ENCODE measurements at places on chromosomes 2 and 18.

- no peak for DNase-seq
Observed at GRCh38 chr2:220575963-220576362, 948.5 kb downstream of the SLC4A3 start.

- DNase-seq = no peak
Observed at GRCh38 chr2:150781142-150781541, 293.7 kb upstream of the RND3 start.

DNA sequence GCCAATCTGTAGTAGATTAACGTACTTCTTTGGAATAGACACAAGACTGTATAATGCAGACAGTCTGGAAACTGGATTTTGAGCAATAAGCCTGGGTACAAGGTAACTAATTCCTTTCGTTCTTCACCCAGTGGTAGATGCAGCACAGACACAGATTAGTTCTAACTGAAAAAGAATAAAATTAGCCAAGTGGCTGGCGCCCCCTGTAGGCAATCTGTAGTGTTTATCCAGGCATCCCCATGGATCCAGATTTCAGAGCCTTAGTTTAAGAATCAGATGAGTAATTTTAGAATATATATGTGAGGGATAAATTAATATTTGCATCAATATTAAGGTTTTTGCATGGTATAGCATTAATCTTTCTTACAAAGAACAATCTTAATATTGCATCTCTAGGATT is 563.9 kb downstream of the DCC start:
- no peak for DNase-seq

- DNase-seq = no peak
Observed at GRCh38 chr2:67318993-67319481, 78.1 kb upstream of the ETAA1 start.

- DNase-seq = no peak
Observed at GRCh38 chr2:99695944-99696253, 206.1 kb upstream of the REV1 start.

GRCh38 chr2:37418956-37419355 is 74.5 kb downstream of the QPCT start:
- DNase-seq = no peak

DNA sequence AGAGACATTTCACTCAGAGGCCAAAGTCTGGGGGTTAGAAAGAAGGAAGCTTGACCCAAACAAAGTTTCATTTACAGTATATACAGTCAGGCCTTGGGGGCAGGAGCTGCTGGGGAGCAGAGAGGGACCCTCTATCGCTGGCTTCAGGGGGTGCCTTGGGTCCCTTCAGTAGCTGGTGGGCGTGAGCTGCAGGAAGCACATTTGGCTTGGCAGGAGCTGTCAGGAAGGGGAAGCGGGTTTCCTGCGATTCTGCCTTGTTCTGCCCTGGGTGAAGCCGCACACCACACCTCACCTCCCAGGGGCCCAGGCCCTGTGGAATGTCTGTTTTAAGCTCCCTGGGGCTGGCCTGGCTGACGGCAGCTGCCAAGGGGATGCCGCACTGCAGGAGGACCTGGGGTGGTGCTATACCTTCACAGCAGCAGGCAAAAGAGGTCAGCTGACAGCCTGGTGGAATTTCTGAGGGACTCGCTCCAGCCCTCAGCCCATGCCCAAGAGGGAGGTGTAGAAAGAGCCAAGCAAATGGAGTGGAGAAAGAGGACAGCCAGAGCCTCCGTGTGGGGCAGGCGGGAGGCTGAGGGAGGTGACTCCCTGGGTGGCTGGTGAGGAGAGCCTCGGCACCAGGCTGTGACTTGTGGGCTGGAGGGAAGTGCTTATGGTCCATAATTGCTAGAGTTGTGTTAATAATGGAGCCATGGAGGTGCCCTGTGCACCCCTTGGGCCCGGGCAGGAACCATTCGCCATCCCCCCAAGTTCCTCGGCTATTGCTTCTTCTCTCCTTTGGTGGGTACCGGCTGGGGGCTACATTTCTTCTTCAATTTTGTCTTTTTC is 43.9 kb downstream of the PSD4 start:
- no peak for DNase-seq

DNA sequence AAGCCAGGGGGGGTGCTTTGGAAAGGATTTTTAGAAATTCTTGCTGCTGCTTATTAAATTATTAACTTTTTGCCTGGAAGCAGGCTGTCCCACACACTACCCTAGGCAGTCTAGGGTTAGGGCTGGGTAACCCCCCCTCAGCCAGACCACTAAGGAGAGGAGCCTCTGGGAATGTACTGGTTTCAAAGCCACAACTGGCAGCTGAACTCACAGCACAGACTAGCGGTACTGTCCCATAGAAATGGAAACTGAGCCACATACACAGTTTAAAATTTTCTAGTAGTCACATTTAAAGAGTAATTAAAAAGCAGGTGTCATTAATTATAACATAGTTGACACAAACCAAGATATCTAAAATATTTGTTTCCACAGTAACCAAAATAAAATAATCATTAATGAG is 50.1 kb downstream of the SPRED2 start:
- no peak for DNase-seq

DNA sequence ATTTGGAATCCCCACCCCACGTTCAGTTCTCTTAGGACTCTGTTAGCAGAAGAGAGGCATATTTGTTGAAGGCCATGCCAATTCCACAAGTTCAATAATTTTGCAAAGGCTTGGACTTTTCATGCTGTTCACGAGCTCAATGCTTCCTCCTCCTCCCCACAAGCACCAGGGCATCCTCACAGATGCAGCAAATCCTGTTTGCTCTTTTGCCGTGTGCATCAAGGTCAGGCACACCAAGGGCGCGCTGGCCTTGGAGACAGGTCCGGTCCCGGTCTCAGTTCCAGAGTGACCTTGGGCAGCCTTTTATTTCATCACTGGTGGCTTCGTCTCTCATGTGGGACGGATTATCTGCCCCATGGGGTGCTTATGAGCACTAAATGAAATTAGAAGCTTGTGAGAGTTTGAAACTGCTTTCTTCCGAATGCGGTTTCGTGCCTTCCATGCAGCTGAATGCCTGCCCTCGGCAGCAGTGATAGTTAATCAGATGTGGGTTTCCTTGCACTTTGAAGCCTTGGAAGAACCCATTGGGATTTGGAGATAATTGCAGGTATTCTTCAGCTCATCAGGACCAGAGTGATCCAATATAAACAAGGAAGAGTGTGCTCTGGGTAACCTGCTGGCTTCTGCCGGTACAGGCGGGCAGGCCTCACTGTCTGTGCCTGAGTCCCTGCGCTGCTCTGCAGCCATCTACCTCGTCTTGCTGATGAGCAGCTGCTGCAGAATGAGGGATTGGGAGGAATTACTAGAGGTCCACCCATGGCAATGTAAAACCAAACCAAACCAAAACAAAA is 140.8 kb downstream of the SH3BP4 start:
- DNase-seq = no peak
